ENCODE measurements at places on chromosomes 4 and X.
A peak's percentile ranks its signal among the peaks of the same experiment; 100 is the strongest.

DNA sequence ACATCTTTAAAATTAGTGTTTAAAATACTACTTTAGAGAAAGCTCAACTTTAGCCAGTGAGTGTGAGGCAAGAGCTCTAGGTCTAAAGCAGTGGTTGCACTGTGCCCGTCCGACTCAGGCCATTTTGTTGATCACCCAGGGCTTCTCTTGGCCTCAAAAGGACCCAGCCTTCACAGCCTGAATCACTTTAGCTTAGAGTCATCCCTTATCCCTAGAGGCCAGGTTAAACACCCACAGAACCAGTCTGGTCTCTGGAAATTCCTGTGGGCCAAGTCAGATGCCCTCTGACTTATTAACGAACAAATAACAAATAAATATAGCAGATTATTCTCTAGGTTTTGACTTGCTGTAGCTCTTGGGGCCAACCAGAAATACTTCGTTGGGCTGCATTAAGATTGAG is 102.3 kb downstream of the WWC2 start:
- peak; percentile 3 for DNase-seq

DNA sequence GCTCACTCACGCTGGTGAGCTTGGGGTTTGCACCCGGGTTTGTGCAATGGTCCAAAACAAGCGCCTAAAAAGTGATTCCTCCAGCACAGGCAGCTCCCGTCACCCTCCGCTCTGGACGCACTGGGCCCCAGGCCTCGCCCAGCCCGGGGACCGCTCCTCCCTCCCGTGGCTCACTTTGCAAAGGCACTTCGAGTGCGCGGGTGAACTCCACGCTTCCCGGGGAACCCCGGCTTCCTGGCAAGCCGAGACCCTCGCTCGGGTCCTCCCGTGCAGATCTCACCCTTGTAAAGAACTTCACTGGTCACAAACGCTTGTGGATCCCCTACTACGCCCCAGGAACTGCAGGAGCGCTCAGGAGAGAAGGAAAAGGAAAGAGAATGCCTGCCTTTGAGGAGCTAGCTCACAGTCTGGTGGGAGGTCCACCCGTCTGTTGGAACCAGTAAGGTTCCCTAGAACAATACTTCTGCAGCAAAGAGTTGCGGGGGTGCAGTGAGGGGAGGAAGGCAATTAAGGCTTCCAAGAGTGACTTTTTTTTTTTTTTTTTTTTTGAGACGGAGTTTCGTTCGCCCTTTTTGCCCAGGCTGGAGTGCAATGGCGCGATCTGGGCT is at the start of gene CTPS2:
TSS of gene CTPS2 (minus strand) at position 122 of the 608 bp plus-strand sequence. CDS start 9,767 bp downstream, outside the sequence.
- DNase-seq = no peak

- DNase-seq = no peak
These were observed 210.8 kb upstream of the RASGEF1B start for GRCh38 chr4:81682492-81682891.

DNA sequence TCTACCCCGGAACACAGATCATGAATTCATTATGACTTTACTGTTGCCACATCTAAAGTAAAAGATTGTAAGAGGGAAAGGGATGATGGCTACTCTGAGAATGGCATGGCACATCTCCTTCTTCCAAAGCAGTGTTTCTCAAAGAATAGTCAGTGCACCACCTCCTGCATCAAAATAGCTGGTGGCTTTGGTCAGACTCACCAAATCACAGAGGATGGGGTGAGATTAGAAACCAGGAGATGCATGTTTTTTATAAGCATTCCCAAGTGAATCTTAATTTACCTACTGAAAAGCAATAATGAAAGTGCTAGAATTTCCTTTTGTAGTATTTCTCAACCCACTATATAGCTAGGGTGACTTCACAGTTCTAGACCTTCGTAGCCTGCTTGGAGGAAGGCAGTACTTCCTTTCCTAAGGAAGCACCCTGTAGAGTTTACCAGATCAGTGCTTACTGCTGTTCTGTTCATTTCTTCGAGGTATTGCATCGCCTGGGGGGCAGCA is 340.8 kb upstream of the KLF3 start:
- DNase-seq = no peak

- no peak for DNase-seq
These were observed 58.2 kb upstream of the WDFY3 start for GRCh38 chr4:85024671-85025070.

DNA sequence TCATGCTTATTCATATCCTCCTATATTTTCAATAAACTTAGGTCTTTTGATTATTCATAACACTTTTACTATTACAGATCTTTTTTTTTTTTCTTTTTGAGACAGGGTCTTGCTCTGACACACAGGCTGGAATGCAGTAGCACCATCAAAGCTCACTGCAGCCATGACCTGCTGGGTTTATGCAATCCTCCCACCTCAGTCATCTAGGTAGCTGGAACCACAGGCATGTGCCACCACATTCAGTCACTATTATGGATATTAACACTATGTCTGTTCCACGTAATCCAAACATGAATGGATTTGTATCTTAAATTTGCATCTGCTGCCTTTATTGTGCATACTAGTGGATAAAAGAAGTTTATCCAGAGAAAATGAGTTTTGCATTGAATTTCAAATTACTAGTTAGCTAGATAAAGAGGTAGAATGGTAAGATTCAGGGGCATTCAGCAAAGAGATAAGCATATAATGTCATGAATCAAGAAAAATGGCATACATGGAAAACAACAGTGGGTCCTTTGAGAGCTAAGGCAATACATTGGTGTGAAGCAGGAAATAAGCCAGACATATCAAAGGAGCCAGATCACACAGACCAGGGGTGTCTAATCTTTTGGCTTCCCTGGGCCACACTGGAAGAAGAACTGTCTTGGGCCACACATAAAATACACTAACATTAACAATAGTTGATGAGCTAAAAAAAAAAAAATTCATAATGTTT is 13.9 kb downstream of the ANAPC10 start:
- no peak for DNase-seq

- no peak for DNase-seq
These were observed 186.8 kb downstream of the TMA16 start for GRCh38 chr4:163681208-163681821.

DNA sequence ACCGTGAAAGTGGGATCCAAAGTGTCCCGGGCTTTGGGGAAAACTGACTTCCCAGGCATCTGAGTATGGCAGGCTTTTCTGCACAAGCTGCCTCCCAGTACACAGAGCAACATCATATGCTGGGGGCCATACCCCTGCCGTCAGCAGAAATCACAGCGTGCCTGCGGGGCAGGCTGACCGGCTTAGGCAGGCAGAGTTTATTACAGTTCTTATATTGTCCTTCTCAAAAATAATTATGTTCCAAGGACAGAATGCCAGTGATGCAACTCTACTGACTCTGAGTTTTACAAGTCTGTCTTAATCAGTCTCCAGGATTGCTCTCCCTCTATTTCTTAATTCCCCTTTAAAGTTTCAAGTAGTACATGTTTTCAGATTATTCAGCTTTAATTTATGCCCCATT is 37.0 kb downstream of the IL21 start:
- DNase-seq = peak; percentile 44

- no peak for DNase-seq
These were observed 315.1 kb upstream of the ADGRL3 start for GRCh38 chr4:60885011-60885410.

GRCh38 chrX:131778269-131779218 is 234.7 kb downstream of the OR13H1 start:
- DNase-seq = no peak

DNA sequence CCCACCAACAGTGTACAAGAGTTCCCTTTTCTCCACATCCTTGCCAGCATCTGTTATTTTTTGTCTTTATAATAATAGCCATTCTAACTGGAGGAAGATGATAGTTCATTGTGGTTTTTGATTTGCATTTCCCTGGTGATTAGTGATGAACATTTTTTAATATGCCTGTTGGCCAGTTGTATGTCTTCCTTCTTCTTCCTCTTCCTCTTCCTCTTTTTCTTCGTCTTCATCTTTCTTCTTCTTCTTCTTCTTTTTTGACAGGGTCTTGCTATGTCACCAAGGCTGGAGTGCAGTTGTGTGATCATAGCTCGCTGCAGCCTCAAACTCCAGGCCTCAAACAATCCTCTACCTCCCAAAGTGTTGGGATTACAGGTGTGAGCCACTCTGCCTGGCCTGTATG is 87.4 kb downstream of the CCDC160 start:
- DNase-seq = no peak

DNA sequence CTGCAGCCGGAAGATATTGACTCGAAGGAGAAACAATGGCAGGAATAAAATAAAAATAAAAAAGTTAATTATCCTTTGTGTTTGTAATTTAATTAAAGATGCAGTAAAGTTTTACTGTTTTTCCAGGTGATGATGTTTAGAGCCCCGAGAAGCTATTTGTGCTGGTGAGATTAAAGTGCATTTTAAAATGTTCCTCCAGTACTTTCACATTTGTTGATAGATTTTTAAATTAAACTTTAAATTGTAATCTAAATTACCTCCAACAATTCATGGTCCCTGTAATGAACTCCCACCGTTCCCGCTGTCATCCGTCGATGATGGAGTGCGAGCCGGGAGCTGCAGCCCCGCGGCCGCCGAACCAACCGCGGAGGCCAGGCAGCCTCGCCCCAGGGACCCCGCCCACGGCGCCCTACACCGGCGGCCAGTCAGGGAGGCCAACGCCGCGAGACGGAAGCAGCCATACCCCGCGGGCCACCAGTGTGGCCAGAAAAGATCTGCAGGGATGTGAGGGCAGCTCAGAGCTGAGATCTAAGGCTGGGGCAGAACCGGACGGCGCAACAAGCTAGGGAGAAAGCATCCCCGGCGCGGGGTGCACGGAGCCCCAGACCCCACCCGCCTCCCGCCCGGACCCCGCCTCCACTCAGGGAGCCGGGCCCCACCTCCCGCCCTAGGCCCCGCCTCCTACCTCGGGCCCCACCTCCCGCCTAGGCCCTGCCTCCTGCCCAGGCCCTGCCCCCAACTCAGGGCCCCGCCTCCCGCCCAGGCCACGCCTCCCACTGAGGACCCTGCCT is 104.0 kb downstream of the FAM53A start:
- DNase-seq = peak; percentile 37

- DNase-seq = no peak
These were observed 50.0 kb downstream of the LGI2 start for GRCh38 chr4:24980740-24981139.

All from BJ (cell line).